Fibroblast of upper back skin (primary cell): ENCODE measurements at places on chromosomes 2 and 18.

GRCh38 chr2:43333656-43334144 lies 107.3 kb upstream of the ZFP36L2 start:
- DNase-seq: peak; percentile 90

DNA sequence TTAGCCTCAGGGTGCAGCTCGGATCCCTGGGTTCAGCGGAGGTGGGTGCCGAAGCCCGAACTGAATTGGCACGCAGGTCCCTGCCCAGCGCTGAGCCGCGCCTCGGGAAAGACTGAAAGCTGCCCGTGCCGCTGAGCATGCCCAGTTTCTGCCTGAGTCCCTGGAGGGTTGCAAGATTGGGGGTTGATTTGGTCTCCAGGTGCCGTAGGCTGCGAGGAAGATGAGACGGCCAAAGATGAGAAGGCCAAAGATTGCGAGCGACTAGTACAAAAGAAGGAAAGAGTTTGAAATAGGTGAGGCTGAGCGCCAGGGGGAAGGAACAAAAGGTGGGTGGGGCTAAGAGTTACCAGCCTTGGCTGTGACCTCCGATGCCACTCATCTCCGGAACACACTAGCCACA lies 852 bp upstream of the KCNH7 start:
- DNase-seq: no peak

DNA sequence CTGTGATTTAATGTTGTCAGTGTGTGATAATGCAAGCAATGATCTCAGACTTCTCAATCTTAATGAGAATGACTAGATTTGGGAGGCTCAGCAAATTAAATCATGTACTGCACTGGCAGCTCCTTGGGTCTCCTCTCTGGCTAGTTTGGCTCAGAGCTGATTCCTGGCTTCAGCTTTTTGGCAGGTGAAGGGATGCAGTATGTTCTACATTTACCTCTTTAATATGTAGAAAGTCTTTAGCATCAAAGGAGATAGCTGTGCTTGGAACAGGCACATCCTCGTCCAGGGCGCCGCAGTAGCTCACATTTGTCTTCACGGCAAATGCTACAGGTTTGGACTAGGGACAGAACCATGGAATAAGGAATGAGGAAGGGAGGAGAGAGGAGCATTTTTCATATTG lies 52.4 kb upstream of the ARL5A start:
- no peak for DNase-seq

DNA sequence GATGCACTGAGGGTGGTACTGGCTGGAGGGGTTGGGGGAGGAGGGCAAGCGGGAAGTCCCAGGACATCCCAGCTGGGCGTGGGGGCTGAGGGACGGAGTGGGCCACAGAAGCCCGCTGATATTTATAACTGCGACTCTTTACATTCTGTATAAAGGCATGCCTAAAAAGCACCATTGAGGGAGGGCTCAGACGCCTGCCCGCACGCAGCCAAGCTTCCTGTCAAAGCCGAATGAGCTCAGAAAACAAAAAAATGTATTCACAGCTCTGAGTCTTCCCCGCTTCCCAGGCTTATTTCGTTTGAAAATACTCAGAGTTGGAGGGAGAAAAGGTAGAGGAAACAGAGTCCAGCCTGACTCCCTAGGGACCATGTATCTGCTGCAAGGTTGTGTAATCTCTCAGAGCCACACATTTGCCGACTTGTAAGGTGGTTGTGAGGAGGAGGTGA lies 170.1 kb upstream of the HAAO start:
- DNase-seq: peak; percentile 55

DNA sequence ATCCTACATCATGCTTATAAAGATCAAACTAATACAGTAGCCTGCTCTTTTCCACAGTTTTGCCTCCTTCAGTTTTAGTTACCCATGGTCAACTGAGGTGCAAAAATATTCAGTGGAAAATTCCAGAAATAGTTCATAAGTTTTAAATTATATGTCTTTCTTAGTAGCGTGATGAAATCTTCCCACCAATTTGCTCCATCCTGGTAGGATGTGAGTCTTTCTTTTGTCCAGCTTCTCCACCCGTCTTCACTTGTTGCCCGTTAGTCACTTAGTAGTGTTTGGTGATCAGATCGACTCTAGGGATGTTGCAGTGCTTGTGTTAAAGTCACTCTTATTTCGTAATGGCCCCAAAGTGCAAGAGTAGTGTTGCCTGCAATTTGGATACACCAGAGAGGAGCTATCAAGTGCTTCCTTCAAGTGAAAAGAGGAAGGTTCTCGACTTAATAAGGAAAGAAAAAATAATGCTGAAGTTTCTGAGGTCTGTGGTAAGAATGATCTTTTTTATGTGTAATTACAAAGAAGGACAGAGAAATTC lies 57.0 kb downstream of the CEP192 start:
- DNase-seq: peak; percentile 21

GRCh38 chr2:64666810-64667438 lies 13.2 kb upstream of the SERTAD2 start:
- no peak for DNase-seq

GRCh38 chr2:168895771-168896170 lies 5.3 kb upstream of the G6PC2 start:
- DNase-seq: peak; percentile 23

DNA sequence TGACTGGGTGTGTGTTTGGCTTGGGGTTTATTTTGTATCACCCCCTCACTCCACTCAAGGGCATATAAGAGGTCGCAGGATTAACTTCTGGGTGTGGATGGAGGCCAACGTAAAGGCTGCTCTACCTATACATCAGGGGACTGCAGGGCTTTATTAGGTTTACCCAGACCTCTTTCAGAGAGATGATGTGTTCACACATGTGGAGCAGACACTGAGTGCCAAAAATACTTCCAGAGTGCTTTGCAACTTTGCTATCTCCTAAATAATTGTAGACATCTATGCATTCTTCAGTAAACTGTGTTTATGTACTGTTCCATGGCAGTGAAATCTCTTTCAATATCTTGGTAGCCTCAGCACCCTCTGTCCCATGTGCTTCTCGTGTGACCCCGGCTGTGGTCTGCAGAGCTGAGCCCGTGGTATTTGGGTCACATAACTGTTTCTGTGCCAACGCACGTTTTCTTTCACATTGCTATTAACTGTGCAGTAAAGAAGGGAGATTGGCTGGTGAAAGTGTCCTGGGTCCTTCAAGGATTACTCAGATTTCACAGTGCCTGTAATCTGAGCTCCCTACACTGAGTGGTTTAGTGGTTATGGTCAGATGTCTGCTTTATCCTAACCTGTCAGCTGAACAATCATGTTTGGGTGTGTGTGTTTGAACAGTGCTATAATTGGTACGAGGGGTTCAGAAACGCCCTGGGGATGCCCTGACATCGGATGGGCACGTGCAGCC lies 208.1 kb downstream of the VAPA start:
- peak; percentile 88 for DNase-seq

- peak; percentile 50 for DNase-seq
Observed at GRCh38 chr2:45391866-45392265, 219.2 kb downstream of the SRBD1 start.

DNA sequence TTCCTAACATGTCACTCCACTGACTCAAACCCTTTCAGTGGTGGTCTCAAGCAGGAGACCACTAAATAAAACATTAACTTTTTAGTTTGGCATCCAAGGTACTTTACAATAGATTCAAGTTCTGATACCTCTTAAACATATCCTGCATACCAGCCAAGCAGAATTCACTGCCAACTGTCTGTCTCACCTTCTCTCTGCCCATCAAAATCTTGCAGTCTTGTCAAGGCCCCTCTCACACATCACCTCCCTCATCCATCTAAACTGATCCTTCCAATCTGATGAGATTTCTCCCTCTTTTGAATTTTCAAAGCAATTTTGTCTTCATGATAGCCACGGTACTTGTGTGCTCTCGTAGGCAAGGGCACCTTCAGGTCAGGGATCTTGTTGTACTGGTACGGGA lies 43.7 kb downstream of the SATB2 start:
- no peak for DNase-seq

DNA sequence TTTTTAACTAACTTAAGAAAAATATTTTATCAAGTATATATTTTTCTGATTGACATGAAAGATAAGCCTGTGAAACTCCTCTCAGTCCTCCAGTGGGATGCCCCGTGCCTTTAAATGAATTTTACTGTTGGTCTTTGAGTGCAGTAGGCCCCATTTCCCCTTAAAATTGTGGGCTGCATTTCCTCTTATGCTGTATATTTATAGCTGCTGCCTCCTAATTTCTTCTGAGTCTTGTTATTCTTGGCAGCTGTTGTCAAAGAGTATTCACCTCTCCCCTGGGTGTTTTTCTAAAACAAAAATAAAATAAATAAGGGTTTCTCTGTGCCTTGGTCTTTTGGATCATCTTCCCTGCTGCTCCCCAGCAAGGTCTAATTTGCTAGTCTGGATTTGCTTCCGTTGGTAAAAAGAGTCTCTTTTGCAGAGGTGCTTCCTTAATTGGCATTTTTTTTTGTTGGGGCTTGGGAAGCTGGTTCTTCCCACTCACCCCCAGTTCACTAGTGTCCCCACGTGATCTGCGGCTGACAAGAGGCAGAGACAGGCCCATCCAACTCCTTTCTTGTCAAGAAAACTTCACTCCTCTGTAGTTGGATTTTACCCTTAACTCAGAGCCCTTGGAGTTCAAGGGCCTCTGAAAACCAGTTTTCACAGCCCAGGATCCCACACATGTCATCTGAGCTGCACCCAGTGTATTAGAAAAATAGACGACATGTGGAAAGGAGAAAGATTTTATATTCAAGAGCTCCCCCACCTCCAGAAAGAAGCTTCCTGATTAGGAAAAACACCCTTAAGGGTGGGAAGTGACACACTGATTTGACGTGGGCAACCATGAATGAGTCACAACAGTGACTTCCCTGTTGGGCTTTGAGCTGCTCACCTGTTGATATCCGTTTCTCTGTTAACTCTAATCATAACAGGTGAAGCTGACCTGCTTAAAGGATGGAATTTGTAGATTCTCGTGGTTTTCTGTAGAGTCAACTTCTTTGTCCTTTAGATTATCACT lies 431.5 kb downstream of the DCDC2C start:
- DNase-seq: no peak

- DNase-seq: peak; percentile 94
Observed at GRCh38 chr2:190860985-190861680, 19.5 kb upstream of the GLS start.

GRCh38 chr2:52931660-52932059 lies 835.9 kb upstream of the CHAC2 start:
- no peak for DNase-seq

DNA sequence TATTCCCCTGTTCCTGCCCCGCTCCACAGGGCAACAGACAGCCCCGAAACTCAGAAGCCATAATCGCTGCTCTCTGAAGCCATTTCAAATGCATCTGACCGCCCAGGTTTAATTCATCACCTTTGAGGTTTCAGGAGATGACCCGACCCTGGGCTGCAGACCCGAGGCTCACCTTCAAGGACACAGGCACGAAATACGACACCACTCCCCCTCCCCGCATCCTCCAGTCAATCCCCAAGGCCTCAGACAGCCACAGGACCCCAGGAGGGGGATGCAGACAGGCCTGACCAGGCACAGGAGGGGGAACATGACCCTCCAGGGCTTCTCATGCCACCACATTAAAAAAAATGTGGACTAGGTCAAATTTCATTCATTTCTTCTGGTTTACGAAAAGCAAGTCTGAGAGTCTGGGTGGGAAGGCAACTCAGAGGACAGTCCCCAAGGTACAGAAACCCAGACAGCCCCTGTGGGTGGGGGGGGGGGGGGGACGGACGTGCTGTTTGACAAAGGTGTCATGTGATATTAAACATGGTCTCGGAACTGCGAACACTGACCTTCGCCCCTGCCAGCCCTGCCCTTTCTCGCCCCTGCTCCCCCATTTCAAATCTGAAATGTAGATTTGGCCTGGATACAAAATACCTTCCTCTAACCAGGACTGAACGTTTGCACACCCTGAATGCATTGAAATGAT lies 142.9 kb downstream of the BCL11A start:
- DNase-seq: no peak

DNA sequence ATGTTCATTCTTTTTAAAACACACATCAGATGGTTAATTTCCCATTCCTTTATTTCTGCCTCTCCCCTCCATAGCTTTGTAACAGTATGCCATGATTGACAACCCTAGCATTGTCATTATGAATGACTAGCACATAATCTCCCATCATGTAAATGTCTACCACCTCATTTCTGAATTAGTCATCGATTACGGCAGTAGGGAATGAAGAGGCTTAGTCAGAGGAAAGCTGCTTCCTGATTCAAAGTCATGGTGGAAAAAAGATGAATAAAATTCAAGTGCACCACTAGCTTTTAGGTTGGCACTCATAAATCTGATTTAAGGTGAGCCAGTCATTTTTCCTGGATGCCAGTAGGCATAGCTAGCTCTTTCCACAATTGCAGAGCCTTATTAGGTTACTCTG lies 19.1 kb upstream of the ACMSD start:
- DNase-seq: peak; percentile 70

- DNase-seq: no peak
Observed at GRCh38 chr2:179273461-179273962, 8.9 kb upstream of the SESTD1 start.

DNA sequence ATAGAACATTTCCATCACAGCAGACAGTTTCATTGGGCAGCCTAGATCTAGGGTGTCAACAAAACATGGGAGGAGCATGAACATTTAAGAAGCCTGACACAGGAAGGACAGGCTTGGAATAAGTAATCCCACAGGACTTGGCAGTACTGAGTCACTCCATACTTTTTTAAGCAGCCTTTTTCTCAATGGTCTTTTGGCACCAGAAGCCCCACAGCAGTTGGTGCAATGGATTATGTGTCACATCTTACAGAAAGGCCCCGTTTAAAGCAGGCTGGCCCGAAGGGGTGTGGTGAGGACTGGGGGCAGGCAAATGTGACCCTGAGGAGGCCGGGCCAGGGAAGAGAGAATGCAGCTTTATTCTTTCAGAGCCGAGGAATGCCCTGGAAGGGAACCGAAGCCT lies 26.6 kb downstream of the SPTBN1 start:
- peak; percentile 81 for DNase-seq

DNA sequence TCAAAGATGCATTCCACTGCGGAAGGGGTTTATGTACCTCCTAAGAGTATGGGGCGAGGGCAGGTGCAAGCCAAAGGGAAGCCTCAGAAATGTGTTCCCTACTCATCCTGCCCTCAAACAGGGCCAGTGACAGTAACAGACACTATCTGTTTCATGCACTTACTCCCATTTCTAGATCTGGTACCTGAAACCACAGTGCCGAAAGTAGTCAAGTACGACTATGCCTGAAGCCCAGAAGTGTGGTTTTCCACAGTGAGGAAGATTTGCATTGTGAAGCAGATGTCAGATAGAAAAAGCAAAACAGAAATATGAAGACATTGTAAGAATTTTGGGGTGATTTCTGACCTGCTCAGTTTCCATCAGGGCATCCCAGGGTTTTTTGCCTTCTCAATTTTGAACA lies 748.7 kb downstream of the RNF144A start:
- DNase-seq: no peak

GRCh38 chr2:191200910-191201309 lies 44.3 kb upstream of the MYO1B start:
- no peak for DNase-seq

DNA sequence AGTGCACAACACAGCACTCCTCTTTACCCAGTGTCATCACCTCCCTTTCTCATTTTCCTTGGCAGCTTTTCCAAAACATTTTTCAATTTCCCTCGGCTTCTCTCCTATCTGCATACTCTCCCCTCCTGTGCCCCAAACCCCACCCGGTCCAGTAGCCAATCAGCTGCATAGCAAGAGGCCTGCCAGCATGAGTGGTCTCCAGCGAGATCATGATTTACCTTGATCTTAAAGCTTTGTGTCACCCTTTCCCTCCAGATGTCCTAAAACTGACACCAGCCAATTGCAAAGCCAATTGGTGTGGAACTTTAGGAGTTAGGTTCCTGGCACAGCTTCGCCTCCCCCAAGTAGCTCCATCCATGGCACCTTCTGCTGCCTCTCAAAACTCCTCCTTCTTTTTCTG lies 45.2 kb upstream of the SH3RF3 start:
- DNase-seq: no peak
